ENCODE measurements at places on chromosomes 12 and 14.

GRCh38 chr14:34496007-34496678 lies 34.1 kb upstream of the SPTSSA start:
- no peak for DNase-seq

DNA sequence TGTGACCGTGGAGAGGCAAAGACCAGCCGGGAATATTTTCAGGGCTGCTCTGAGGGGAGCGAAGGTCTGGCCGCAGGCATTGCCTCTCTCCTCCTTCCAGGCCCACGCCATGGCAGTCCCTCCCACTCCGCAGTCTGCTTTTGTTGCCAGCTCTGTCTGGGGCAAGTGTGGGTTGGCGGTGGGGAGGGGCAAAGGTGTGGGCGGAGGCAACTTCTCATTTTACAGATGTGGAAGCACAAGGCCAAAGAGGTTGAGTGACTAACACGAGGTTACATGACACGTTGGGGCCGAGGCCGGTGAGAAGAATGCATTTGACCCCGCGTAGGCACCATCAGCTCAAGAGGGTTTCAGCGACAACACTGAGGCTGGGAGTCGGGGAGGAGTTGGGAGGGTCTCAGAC lies 6.1 kb upstream of the FAIM2 start:
- no peak for DNase-seq

DNA sequence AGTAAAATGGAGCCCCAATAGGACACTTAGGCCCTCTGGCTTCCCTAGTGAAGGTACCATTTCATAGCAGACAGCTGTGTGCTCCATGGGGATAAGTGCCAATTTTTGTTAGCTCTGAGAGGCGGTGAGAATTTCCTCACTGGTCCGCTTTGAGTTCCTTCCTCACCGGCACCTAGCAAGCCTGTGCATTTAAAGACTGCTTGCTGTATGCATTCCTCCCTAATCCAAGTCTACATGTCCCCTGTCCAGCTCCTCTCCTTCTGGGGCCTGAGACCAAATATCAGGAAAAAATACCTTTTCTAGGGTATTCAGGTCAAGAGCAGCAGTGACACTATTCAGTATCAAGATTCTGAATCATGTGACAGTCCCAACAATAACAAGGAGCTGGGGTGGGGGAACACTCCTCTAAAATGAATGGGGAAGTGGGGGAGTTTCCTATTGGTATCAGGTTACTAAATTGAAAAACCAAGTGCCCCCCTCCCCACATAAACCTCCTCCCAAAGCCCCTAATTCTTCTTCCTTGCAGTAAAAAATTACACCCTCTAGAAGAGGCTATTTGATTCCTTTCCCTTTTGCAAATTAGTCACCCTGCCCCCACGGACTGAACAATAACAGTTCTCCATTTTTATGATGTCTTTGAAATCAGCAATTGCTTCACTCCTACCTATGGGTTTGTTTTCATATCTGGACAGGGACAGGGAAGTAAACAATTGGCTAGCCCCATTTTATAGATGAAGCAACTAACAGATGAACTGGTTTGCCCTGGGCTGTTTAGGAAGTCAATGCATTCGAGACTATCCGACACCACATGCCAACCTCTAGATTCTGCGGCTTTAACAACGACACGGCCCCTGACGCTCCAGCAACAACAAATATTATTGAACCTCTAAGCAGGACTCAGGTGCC lies 28.9 kb downstream of the BCL11B start:
- peak; percentile 66 for DNase-seq

DNA sequence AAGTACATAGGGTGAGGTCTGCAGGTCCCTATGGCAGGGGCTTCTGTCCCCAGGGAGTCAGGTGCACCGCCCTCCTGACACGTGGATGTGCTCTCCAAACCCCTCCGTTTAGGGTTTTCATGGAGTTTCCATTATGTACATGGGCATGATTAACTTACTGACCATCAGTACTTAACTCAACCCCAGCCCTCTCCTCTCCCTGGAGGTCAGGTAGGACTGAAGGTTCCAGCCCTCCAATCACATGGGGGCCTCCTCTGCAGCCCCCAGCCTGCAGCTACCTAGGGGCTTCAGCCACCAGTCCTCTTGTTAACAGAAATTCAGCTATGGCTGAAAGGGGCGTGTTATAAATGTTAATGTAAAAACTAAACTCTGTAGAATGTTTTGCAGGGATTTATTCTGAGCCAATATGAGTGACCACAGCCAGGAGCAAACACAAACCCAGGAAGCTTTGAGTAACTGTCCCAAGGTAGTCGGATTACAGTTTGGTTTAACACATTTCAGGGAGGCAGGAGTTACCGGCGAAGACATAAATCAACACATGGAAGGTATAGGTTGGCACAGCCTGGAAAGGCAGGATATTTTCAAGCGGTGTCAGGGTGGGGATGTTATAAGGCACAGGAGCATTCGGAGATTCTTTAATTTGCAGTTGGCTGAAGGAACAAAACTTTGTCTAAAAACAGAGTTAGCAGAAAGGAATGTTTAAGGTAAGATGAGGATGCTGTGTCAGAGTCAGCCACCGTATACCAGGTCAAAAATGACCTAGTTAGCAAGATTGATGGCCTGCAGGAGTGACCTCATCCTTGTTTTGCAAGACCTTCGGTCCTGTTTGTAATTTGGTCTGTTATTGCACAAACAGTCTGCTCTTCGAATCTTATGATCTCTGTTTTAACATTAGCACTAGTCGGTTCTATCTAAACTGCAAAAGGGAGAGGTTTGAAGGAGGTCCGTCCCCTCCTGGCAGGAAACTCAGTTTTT lies 75.2 kb downstream of the TNFAIP2 start:
- no peak for DNase-seq

DNA sequence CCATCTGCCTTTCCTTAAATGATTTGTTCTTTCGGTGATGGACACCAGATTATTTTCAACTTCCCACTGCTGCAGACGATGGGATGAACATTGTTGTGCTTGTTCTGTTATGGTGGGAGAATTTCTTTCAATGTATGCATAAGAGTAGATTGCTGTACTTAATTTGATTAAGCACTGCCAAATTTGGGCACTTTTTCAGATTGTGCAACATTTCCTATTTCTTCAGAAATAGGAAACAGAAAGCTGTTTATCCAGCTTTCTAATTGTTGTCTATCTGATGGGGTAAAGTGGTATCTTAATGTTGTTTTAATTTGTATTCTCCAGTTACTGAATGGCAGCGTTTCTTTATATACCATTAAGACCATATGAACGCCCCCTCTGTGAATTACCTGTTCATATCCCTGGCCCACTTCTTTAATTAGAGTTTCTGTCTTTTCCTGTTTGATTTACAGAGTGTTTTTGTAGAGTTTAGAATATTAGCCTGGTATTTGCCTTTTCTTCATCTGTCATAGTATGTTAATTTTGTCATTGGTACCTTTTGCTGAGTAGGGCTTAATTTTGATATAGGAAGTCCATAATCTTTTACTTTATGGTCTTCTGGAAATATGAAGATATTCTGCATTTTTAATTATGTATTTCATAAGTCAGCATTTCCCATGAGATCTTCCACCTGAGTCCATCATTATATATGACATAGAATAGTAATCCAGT lies 59.6 kb downstream of the DIP2B start:
- DNase-seq = no peak

DNA sequence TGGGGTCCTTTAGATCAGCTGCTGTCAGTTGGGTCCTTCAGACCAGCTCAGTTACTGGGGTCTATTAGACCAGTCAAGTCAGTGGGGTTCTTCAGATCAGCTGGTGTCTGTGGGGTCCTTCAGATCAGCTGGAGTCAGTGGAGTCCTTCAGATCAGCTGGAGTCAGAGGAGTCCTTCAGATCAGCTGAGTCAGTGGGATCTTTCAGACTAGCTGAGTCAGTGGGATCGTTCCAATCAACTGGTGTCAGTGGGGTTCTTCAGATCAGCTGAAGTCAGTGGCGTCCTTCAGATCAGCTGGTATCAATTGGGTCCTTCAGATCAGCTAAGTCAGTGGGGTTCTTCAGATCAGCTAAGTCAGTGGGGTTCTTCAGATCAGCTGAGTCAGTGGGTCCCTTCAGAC lies 14.7 kb upstream of the LPCAT3 start:
- DNase-seq = no peak

- DNase-seq = no peak
Observed at GRCh38 chr12:90909069-90909770, 45.8 kb downstream of the CCER1 start.

DNA sequence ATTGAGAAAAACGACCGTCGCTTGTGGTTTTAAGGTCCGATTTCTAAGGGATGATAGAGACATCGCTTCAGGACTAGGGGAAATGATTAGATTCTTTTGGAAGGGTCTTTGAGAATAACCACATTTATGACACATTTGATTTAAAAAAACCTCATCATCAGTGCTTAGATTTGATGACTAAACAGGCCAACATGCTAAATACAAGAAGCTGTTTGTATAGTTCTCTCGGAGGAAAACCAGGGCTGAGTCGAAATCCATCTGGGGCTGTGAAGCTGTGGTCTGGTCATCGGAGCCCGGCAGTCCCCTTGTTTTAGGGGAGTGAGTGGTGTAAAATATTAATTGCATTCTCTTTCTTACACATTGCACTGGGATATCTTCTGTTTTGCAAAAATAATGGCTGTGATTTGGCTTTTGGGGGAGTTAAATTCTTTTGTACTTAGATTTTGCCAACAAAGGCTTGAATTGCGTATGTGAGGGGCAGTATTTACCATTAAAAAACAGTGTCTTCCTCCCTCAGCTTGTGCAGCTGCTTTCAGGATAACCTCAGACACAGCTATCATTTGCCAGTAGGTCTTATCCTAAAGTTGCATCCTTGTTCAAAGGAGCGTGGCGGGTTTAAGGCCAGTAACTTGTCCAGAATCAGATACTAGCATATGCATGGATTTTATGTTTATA lies 550 bp downstream of the GNG2 start:
- DNase-seq = no peak
